ENCODE measurements at places on chromosomes 1 and 21.

DNA sequence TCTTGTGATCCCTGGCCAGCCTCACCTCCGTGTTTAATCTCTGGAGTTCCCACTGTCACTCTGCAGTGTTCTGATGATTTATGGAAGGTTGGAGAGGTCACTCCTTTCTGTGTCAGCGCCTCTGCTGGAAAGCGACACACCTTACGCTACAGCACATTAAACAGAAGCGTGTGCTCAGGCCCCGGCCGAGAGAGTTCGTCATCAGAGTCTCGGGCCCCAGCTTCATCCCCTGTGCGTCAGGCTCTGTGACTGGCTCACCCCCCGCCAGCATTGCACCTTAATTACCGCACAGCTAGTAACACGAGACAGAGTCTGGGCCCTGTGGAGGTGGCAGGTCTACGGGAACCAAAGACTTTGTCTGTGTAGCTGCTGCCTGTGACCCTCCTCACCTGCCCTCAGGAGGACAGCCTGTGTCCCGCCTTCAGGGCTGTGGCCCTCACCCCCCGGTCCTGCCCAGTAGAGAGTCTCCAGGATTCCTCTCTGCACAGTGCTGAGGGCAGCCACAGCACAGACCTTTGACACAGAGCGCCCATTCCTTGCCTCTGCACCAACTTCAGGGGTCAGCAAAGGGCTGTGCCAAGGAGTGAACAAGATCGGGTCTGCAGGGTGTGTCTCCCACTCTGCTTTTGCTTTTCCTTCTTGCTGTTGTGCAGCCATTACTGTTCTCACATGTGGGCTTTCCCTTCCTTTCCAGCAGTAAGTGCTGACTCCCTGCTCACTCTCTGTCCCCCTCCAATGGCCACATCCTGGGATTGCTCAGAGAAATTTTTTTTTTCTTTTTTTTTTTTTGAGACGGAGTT lies 157.6 kb downstream of the PGBD5 start:
- DNase-seq: no peak

GRCh38 chr1:93977598-93977945 lies 68.3 kb upstream of the GCLM start:
- DNase-seq: no peak

DNA sequence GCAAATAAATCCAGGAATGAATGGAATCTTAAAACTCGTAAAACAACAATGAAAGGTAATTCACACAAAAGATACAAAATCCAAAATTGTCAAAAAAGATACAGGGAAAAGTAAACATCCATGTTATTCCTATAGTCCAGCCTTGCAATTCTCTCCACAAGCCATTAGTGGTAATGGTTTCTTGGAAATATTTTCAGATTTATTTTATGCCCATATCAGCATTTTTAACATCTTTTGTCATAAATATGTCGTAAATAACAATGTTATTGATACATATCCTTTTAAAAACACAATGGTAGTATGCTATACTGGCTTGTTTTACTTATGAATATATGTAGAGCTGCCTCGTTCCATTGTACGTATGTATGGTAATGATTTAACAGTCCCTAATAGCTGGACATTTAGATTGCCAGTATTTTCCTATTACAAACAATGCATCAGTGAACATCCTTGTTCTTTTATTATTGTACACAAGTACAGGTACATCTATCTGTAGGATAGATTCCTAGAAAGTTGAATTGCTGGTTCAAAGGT lies 30.6 kb downstream of the DNTTIP2 start:
- DNase-seq: no peak

DNA sequence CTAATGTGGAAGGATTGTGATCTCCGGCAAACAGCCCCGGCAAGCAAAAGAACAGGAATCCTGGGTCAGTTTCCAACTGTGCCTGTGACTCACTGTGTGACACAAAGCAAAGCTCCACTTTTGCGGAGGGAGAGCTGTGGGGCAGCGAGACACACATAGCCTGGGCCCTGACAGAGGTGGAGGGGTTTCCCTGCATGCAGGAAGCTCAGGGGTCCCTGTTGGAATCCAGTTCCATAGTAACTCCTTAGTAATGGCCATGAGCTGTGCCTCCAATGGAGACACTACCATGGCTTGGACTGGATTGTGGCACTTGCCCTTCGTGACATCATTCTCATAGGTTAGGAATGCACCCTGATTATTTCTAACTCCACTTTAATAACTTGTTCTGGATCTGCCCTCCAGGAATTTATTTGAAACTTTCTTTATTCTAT lies 47.0 kb upstream of the ATF3 start:
- no peak for DNase-seq

DNA sequence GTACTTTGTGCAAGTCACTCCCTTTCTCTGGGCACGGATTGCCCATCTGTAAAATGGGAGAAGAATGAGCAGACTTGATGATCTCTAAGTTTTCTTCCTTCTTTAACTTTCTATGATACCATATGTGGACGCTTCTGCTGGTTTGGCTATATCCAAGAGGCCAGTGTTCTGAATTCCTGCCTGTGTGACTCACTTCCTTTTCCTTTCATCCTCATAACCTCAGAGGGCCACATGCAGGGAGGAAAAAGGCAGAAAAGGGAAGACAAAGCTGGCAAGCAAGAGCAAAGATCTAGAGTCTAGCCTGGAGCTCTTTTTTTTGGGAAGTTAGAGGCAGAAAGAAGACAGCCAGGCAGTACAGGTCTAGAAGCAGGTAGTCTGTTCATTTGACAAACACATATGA lies 151.2 kb downstream of the OMA1 start:
- no peak for DNase-seq

GRCh38 chr1:89529196-89529595 lies 4.6 kb downstream of the LRRC8B start:
- DNase-seq: no peak

- DNase-seq: no peak
These were observed 95.9 kb downstream of the PTPN14 start for GRCh38 chr1:214455479-214455878.

DNA sequence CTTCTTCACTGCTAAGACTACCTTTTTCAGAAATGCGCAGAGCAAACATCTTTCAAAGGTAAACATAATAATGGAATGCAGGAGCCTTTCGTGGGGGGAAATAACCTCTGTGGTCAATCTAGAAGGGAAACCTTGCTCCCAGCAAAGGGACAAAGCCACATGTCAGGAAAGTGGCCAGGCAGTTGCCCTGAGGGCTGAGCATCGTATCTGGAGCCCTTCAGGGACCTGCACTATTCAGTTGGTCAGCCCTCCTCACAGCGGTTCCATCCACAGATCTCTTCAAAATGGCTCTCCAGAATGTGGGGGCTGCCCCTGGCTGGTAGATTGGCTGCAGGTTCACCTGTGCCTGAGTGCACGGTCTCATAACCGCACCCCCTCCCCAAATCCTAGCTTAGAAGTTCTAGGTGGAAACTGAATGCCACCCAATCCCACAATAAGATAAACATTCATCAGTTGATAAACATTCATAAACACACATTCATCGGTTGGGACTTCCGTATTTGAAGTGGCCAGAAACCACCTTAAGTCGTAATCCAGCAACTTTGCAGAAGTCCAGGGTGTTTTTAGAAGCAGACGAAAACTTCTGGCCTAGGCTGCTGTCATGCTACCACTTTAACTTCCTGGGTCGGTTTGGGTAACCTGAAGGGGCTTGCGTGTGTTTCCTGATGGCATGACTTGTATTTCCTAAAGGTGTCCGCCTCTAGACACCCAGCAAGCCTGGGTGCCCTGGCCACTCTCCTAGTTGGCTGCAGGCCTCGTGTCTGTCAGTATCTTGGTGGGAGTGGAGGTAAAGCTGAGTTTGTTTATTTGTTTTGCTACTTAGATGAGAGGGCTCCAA lies 50.5 kb downstream of the RASSF5 start:
- DNase-seq: no peak

DNA sequence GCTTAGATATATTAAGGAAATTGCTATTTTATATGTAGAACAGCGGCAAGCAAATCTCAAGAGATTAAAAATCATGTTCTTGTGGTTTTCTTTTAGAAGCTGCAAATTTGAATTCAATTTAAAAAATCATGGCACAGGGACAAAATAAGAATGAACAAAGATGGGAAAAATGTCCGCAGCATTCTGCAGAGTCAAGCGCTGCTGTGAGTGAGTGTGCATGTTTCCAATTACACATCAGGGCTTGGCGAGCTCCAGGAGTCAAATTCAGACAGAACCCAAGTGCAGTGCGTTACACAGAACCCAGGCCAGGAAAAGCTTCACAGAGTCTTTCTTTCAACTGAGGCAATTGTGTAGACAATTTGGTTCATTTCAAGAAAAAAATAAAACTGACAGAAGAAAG lies 33.3 kb upstream of the ERG start:
- DNase-seq: no peak

GRCh38 chr1:246317332-246318035 lies 189.6 kb downstream of the SMYD3 start:
- DNase-seq: no peak

DNA sequence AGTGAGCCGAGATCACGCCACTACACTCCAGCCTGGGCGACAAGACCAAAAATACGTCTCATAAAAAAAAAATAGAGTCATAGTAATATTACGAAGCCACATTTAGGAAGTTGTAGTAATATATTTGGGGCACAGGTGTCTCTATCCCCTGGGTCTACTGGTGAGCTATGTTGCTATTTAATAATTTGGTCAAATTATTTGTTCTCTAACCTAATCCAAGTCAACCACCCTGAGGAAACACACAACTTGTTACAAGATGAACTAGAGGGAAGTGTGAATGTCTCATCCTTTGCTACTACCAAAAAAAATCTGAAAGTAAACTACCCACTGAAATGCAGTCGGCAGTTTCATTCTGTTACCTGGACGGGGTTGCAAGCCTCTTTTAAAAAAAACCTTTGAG lies 35.3 kb downstream of the RGS8 start:
- DNase-seq: no peak

DNA sequence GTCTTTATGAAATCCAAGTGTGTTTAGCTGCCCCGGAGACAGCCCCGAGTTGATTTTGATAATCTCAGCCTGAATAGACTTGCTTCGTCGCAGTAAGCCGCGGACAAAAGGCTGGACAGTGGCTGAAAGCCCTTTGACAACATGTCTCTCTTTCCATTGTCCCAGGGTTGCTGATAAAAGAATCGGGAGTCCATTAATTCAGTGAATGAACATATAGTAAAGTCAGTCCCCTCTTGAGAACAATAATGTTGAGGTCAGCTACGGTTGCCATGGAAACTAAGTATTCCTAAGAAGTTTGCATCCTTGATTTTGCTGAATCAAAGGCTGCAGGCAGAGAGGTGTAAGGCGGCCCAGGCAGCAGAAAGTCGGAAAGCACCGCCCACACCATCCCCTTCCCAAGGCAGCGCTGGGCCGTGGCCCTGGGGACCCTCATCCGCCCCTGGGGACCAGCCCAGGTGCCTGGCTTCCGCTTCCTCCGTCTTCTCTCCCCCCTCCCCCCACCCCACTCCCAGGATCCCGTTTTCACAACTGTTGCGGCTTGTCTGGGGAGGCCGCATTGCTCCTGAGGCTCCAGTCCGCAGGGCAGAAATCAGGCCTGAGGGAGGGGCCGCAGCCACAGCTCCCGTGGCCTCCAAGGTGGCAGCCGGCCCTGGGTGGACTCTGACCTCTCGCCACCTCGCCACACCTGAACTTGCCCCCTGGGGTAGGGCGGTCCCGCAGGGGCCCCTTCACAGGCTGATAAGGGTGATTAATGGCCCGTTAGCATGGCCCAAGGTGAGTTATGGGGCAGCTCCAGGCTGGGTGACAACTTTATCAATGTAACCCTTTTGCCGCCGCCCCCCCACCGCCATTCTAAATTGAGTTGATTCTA lies 180.9 kb downstream of the PRDM16 start:
- no peak for DNase-seq

GRCh38 chr21:17889171-17889570 lies 70.0 kb upstream of the C21orf91 start:
- DNase-seq: no peak

GRCh38 chr1:56788102-56788501 lies 31.1 kb downstream of the FYB2 start:
- DNase-seq: no peak

DNA sequence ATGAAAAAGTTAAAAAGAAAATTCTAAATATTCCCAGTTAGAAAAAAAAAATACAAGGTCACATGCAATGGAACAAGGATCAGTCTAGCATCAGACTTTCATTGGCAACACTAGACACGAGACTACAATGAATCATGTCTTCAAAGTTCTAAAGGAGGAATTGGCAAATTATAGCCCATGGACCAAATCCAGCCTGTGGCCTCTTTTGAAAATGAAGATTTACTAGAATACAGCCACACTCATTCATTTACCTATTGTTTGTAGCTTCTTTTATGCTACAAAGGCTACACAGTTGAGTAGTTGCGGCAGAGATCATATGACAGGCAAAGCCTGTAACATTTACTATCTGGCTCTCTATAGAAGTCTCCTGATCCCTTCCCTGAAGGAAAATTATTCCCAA lies 71.4 kb downstream of the MRPL39 start:
- DNase-seq: no peak

- no peak for DNase-seq
These were observed 14.1 kb upstream of the KCNA2 start for GRCh38 chr1:110620250-110620615.

DNA sequence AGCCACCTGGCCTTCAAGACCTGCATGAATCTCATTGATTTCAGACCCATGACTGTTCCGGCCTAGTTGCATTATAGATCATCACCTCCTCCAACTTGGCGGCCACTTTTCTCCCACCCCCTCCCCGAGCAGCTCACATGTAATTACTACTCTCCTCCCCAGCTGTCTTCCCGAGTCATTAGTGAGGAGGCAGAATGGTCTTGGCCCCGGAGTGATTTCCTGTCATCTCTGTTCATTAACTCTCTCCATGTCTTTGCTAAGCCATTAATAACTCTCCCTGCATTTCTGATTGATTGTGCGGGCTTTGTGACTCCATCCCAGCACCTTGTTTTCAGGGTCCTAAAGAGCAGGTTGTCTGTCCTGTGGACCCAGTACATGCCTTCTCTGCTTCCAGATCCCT lies 75.6 kb upstream of the CNTN2 start:
- DNase-seq: no peak

DNA sequence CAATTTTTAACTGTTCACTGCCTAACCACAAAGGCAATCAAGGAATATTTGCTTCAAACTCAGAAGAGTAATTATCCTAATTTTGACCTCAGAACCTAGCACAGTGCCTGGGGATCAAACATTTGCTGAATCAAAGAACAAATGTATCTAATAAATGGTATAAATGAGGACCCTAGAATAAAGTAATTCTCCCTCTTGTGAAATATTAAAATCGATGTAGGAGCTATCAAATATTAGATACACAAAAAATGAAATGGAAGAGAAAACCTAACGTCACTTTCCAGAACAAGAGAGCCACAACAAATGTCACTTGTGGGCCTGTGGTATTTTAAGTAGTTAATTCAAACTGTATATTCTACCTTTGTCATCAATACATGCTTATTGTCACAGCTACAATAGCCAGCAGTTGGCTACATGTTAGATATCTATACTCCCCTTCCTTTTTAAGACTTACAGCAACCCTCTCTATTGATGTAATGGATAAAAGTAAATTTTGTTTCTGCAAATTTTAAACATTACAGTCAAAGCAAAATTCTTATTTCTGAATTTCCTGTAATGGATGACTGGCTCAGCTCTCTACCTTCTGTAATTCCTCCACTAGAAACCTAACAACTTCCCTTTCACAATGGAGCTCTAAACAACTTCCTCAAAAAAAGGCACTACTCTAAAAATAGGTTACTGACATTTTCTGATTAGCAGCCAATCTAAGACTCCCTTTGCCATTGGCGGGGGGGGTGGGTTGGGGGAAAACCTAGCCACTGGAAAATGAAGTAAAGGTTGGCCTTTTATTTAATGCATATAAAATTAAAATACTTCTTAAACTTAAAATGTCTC lies 37.6 kb downstream of the PUM1 start:
- DNase-seq: no peak

GRCh38 chr1:3550511-3551289 lies 60.6 kb downstream of the MEGF6 start:
- no peak for DNase-seq

- DNase-seq: no peak
These were observed 13.1 kb upstream of the PRRC2C start for GRCh38 chr1:171472183-171472647.

All from stimulated activated CD4-positive, alpha-beta T cell treated with anti-CD3 and anti-CD28 coated beads, Interleukin-15, amount 100 ng/mL, for 48 hours (primary cell).